ENCODE measurements at places on chromosomes 2 and 18. TPM values are rescaled to one million over a fixed set of nuclear protein-coding genes. Genes with fewer than 3 reads are reported as not detected.

ZSWIM2 gene
- not detected for polyA plus RNA-seq

SLC8A1 gene
- polyA plus RNA-seq = 69.9 TPM

TTN gene
- polyA plus RNA-seq = 1.4 TPM

CHRNG gene
- 0.74 TPM for polyA plus RNA-seq

ARHGAP15 gene
- polyA plus RNA-seq = 3.4 TPM

ALLC gene
- not detected for polyA plus RNA-seq

- DNase-seq = no peak
Measured at GRCh38 chr2:182049372-182050148, 63.9 kb downstream of the PPP1R1C start.

- no peak for DNase-seq
Measured at GRCh38 chr2:47662552-47662951, 120.4 kb upstream of the MSH6 start.

GRCh38 chr2:6928452-6928851, 11.2 kb downstream of the RNF144A start:
- DNase-seq = no peak

DNA sequence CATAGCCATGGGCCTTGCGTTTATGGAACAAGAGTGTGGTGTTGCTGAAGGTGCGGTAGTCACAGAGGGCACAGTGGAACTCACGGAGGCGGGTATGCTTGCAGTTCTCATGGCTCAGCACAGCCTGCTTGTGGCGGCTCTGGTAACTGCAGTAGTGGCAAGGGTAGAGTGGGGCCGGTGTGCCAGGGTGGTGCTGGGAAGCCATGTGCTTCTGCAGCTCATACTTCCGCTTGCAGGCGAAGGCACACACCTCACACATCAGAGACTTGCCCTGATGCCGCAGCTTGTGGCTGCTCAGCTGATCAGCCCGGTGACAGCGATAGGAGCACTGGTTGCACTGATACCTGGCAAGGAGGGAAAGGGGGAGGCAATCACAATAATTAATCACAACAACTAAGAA, 14.7 kb downstream of the ZNF142 start:
- DNase-seq = no peak

DNA sequence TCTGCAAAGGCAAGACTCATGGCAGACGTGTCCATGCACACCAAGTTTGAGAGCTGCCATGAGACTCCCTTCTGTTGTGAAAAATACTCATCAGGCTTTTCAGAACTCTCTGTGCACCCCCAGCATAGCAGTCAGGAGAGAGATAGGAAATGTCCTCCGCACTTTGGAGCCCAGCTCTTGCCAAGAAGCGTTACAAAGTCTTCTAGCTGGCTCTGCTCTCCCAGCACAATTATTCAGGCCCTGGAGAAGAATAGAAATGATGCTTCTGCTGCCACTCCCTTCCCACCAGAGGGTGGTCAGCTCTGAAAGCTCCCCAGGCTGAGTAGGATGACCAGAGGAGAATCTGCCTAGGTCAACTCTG, 594.4 kb upstream of the ID2 start:
- DNase-seq = no peak

DNA sequence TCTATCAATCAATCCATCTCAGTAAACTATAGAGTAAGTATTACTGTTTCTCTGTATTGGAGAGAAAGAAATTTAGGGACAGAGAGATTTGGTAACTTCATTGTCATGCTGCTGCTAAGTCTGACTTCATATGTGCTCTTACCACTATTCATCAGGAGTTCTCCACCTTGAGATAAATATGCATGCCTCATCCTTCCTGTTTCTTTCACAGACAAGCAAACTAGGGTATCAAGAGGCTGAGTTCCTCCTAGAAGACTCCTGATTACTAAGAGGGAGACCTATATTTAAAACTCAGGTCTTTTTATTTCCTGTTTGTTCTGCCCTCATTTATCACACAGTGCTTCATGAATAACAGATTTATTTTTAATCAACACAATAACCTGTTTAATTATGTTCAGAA, 34.1 kb downstream of the RIT2 start:
- DNase-seq = no peak

- no peak for DNase-seq
Measured at GRCh38 chr2:199111458-199111857, 346.3 kb downstream of the SATB2 start.

DNA sequence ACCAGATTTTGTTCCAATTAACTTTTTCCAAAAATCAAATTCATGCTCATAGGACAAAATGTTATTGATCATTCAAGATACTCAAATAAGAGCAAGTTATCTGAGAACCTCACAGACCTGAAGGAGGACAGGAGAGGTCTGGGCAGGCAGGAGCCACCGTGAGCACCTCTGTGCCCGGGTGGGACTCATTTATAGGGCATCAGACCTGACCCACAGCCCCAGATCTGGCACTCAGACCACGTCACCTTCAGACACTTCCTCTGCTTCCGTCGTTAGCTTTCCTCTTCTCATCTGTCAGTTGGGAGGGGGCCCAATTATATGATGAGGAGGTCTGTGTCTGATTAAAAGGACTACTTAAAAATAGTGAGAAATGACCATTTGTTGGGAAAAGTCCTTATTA, 169.4 kb downstream of the EIPR1 start:
- no peak for DNase-seq

GRCh38 chr2:62661263-62661635, 44.3 kb upstream of the EHBP1 start:
- no peak for DNase-seq

GRCh38 chr2:223944166-223944702, 901 bp downstream of the WDFY1 start:
- no peak for DNase-seq

GRCh38 chr18:39846265-39846664, 2108.8 kb upstream of the PIK3C3 start:
- peak; percentile 48 for DNase-seq

Measured in right renal cortex interstitium (tissue), 3 donors.